ENCODE measurements at places on chromosomes 5 and 9.

DNA sequence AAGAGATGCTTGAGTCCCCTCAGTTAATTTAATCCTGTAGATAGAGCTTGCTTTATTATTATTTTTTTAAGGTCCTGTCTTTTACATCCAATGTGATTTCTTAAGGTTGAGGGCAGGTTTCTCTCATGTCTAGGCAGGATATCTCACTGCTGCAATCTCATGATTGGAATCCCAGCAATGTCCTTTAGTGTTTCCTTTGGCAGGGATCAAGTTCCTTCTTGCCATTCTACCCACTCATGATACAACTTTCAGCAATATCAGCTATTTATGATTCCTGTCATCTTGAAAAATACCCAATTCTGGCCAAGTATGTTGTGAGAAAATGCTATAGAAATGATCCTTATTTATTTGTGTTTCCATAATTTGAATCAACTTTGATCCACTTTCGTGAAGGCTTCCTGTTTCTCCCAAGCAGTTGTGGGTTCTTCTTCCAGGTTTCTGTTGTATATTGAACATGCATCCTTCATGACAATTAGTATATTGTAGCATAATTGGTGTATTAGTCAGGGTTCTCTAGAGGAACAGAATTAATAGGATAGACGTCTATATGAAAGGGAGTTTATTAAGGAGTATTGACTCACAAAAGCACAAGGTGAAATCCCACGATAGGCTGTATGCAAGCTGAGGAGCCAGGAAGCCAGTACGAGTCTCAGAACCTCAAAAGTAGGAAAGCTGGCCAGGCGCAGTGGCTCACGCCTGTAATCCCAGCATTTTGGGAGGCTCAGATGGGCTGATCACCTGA, 18.4 kb upstream of the VPS13A start:
- DNase-seq: no peak

DNA sequence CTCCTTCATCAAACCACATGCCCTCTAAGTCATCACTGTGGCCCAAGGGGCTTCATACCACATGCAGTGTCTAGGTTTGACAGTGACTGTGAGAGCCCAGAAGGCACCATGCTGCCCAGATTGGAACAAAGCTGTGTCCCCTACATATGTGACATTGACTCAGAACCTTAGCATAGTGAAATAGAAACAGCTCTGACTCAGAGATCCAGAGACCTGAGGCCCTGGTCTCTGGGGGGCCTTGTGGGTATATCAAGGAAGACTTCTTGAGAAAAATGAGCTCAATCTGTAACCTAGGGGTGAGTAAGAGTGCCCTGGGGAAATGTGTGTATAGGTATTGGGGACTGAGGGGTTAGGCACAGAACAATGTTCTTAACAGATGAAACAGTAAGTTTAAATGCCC, 7.1 kb upstream of the ENTREP1 start:
- no peak for DNase-seq

DNA sequence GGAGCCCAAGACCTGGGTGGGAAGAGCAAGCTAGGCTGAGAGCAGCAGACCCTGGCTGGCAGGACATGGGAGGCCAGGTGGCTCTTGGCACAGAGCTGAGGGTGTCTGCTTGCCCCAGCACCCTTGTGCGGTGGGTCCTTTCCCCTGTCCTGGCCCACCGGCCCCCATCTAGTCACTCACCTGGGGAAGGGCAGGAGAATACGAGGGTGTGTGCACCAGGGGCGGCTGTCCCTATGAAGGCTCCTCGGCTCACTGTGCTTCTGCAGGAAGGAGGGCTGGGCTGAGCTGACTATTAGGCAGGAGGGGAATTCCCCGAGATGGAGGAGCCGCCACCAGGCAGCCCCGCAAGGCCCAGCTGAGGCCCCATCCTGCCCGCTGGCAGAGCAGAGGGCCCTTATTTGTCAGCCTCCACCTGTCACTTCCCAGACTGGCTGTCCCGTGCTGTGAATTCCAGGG, 6.1 kb upstream of the TNIP1 start:
- DNase-seq: no peak

DNA sequence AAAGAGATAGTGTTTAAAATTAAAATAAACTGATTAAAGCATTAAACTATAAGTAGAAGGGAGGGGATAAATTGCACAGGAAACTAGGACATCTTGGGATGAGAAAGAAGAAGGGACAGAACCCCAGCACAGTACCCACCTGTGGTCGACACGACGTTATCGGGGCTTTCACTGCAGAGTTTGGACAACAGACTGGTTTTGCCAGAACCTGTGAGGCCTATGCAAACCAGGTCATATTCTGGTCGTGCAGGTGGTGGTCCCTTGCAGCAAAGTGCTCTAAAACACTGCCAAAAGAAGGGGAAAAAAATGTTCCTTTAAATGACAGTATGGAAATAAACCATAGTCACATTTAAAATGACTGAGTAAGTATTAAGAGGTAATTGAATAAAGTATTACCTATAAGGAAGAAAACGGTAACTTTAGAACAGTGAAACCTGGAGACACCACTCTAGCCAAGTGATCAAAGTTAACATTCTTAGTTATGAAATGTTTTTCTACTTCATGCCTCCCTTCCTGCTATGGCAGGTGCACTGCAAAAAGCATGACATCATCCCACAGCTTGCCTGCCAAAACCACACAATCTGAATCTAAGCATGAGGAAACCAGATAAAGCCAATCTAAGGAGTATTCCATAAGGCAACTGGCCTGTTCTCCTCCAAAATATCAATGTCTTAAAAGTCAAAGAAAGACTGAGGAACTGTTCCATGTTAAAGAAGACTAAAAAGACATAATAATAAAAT, 138.6 kb downstream of the ARL15 start:
- no peak for DNase-seq

- DNase-seq: no peak
Measured at GRCh38 chr5:173752653-173753052, 135.5 kb upstream of the CPEB4 start.
